ENCODE measurements at places on chromosomes 2 and 18. TPM values are rescaled to one million over a fixed set of nuclear protein-coding genes. Genes with fewer than 3 reads are reported as not detected.

Gene TRAF3IP1
- 21.7 TPM for total RNA-seq

Gene EML6
- 2.5 TPM for total RNA-seq

Gene RAB6C
- not detected for total RNA-seq

Gene RAX
- not detected for total RNA-seq

Gene RNF152
- 13.4 TPM for total RNA-seq

Gene BZW1
- total RNA-seq = 154 TPM

Gene DGUOK
- 38.0 TPM for total RNA-seq

Gene STPG4
- 0.77 TPM for total RNA-seq

Gene FOXI3
- not detected for total RNA-seq

Gene C2orf80
- total RNA-seq = not detected

DNA sequence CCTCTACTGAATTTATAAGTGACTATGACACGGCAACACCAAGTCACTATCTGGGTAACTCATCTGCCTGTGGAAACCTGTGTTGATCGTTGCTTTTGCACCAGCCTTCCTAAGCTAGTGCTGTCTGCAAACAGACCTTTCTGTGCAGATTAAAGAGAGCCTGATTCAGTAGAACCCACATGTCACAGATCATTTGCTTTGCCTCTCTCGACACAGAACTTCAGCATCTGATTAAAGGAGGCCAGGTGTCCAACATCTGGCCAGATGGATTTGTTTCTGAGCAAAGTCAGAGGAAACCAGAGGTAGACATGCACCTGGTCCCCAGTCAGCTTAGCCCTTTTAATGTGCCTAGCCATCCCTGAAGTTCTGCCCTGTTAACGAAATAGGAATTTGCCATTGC lies 15.0 kb upstream of the TTR start:
- DNase-seq = no peak

- no peak for DNase-seq
These were observed 98.0 kb downstream of the STK39 start for GRCh38 chr2:168149150-168149974.

DNA sequence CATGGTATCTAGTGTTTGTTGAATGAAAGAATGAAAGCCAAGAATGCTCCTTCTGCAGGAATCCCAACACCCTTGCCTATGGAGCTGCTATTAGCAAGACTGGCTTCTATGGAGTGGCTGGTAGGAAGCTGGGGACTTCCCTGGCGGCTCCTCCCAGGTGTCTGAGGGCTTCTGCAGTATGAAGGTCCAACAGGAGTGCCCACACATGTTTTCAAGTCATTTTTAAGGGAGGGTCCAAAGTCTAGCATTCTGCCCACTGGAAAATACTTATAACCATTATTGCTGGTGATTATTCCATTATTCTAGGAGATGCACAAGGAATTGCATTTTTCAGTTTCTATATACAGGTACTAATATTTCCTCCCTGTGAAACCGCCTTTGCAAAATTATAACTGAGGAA lies 21.9 kb upstream of the NPC1 start:
- DNase-seq = no peak

- DNase-seq = no peak
These were observed 42.5 kb downstream of the MYO7B start for GRCh38 chr2:127577973-127578372.

DNA sequence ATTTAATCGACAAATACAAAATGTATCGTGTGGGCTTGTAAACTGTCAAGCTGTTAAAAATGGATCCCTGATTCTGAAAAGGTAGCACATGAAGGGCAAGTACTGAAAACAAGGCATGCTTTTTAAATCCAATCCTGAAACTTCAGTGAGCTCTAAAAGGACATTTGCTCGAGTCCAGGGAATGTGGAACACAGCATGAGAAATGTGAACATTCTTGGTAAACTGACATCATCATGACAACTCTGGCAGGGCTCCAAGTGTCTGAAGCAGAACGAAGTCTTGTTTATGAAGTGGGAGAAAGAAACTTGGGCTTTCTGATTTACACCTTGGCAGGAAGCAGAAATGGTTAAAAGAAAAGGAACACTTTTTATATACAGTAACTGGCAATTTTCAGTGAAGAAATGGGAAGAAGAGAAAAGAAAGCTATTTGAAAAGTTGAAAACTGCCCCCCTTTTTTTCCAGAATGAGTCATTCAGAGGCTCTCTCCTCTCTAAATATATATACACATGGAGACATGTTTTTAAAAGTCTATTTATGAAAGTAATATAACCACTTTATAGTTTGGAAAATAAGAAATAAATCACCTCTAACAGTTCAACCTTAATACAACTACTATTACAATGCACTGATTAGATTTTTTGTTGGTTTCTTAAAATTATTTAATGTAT lies 120.8 kb downstream of the GAREM1 start:
- no peak for DNase-seq

DNA sequence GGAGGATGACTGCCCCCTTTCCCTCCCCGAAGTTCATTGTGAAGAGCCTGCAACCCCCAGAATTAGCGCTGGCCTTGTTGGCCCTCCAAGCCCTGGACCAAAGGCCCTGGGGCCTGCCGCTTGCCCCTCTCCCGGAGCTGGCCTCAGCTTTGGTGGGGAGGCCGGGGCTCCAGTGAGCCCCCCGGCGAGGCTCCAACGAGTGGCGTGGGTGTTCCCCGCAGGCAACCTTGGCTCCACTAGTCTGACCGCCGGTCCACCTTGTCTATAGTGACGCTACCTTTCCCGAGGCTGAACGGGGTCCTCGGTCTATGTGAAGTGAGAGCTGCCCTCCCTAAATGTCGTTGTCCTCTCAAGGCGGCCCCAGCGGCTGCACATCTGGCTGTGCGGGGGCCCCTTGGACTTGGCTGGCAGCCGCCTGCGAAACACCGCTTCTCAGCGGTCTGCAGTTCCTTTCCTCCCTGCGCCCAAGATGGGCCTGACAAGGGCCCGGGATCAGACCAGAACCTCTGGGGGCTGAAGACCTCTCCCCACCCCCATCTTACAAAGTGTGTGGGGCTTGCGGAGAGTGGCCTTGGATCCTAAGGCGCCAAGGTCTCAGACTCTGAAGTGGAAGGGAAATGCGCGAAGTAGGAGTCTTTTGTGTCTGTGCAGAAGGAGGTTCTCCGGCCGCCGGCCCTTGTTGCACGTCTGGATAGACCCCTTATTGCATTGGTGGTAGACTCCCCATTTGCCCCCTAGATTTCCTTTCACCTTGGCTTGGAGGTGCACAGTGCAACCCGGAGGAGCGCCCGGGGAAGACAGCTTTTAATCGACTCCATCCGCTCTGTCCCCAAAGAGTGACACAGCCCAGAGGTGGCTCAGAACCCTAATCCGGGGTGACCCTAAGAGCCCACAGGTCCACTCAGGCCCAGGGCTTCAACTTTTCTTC lies 3.9 kb upstream of the HOXD10 start:
- no peak for DNase-seq

- no peak for DNase-seq
These were observed 118.2 kb downstream of the MTCL1 start for GRCh38 chr18:8823530-8823929.

GRCh38 chr2:123953846-123954245 lies 71.2 kb upstream of the CNTNAP5 start:
- DNase-seq = no peak

- no peak for DNase-seq
These were observed 566.8 kb upstream of the ZNF804A start for GRCh38 chr2:184031402-184032147.

DNA sequence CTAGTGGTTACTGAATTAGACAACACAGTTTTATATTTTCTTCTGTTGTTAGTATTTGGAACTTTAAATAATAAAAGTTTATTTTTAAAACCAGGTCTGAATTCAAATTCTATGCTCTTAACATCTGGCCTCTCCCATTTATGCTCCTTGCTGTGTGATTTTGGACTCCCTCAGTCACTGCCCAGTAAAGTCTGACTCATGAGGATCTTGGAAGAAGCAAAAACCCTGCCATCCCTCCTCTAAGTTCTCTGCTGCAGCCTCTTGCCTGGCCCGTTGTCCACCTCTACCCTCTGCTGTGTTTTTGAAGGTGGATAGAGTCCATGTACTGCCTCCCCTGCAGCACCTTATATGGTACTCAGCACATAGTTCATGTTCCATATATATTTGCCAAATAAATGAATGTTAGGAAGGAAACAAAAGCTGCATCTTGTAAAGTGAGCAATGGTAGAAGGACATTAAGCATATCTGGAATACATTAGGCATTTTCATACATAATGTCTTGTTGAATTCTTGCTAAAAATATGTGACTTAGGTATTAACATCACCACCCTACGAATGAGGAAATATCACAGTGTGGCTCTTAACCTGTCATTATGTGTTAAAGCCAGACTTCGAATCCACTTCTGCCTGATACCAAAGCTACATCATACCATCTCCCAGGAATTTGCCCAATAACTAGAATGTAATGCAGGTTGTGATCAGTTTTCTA lies 62.1 kb downstream of the THNSL2 start:
- no peak for DNase-seq

DNA sequence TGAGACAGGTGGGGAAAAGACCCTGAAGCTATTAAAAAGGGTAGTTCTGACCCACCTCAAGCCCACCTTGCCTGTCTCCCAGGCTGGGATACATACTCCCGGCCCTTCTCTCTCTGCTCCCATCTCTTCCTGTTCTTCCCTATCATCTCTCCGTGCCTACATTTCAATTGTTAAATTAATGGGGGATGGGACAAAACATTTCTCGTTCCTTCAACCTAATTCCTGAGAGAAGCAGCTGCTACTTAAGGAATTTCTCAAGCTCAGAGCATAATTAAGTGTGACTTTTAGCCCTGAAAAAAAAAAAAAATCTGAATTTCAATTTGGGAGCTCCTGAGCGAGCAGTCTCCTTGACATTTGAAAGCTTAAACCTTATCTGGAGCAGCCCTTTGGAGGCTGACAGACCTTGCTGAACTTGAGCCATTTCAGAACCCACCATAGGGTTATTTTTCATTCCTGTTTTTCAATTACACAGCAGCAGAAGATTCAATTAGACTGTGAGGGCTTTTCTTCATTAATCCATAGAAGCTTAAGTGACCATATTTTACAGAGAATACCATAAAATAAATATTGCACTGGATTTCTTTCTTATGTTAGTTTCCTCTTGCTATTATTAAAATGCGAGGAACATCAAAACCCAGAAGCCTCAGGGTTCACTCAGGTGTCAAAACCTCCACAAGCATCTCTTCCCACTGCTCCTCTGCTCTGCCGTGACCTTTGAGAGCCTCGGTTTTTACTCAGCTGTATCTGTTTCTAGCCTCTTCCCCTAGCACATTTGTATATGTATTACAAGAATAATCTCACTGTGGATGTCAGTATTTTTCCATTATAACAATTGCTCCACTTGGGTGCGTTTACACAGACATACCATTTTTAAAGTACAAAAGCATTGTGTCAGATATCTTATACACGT lies 125.7 kb downstream of the B3GNT2 start:
- no peak for DNase-seq

- no peak for DNase-seq
These were observed 154.0 kb upstream of the SMIM21 start for GRCh38 chr18:75581336-75582131.

- DNase-seq = no peak
These were observed 3.9 kb upstream of the C2orf69 start for GRCh38 chr2:199907008-199907714.

- no peak for DNase-seq
These were observed 89.2 kb downstream of the PLCL1 start for GRCh38 chr2:197893403-197894177.

DNA sequence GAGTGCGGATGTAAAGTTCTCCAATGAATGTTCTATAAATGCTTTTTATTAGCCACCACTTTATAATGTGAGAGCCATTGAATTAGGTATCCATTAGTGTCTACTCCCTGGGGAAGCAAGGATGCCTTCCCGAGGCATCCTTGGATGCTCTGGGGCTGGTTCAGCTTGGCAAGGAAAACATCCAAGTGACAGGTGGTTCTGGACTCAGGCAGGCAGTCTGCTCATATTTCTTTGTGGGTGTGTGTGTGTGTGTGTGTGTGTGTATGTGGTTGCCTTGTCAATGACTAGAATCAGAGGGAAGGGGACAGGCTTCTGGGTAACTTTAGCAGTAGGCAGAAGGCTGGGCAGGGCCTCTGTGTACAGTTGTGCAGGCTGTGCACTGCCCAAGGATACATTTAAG lies 149.2 kb downstream of the TSN start:
- no peak for DNase-seq

DNA sequence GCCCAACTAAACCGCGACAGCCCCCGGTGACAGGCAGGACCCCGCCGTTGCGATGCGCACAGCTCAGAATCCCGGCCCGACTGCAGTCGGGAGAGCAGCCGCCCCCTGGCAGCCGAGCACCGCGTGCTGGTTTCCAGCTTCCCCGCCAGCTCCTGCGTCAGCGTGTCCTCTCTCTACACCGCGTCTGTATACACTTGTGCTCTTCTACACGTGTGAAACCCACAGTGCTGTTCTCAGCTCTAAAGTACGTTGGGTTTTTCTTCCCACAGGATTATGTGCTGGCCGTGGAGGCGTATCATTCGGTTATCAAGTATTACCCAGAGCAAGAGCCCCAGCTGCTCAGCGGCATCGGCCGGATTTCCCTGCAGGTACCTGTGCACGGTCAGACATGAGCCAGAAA lies 54.0 kb downstream of the ADI1 start:
- peak; percentile 40 for DNase-seq

DNA sequence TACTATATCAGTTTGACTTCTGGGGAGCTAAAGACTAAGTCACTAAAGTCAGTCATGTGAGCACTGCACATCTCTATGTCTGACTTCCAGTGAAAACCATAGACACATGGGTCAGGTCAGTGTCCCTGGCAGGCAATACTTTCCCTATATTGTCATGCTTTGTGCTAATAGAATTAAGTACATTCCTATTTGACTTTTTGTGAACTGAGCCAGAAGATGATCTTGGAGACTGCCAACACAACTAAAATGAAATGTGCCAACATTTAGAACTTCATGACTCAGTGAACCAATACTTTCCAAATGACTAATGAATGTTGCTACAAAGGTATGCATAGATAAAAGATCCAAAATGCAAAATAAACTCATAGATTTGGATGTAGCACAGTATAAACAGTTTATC lies 820.8 kb upstream of the FAM98A start:
- DNase-seq = no peak

DNA sequence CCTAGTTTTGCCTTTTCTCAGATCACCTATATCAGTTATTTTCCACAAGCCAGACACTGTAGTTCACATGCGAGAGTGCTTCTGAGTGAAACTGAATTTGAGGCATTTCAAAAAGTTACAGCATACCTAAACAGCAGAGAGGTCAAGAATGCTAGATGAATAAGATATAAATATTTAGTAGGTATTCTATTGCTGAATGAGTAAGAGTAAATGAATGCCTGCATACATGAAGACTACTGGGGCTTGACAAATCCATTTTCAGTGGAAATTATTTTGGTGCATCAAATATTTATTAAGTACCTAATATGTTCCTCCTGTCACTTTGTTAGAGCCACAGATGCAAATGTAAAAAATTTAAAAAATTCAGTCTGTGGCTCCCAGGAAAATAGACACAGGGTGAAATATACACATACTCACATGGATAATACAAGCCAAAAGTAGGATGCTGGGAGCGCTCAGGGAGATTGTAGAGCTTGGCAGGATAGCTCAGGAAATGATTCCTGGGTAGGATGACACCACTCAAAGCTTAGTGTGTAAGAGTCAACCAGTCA lies 27.6 kb upstream of the CDC42EP3 start:
- DNase-seq = no peak

GRCh38 chr18:11322006-11322405 lies 172.6 kb upstream of the PIEZO2 start:
- DNase-seq = no peak

- DNase-seq = peak; percentile 28
These were observed 44.5 kb downstream of the TNS1 start for GRCh38 chr2:217958206-217958883.

GRCh38 chr2:128901572-128902391 lies 583.1 kb upstream of the HS6ST1 start:
- DNase-seq = no peak

- DNase-seq = peak; percentile 68
These were observed 1.2 kb downstream of the ASAP2 start for GRCh38 chr2:9207641-9208311.

- DNase-seq = no peak
These were observed 2.4 kb downstream of the CHRNA1 start for GRCh38 chr2:174761837-174762236.

Data from lower lobe of right lung (tissue), 2 donors.